ENCODE measurements at places on chromosomes 5 and 9.

DNA sequence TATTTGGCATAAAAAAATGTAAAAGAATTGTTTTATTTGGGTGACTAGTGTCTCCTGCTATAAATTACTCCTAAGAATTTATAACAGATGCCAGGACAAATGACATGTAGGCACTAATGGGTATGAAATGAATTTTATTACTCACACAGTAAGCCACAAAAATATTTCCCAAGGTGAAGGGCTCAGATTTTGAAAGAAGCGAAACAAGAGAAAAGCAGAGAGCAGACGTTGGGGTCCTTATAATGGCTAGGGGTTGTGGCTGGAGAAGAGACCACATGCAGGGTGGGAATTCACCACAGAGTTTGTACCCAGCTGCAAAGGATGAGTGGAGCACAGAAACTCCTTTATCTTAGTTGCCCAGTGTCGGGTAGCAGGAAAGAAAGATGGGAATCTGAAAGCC is 45.0 kb upstream of the PRR16 start:
- DNase-seq: no peak

GRCh38 chr5:14930486-14930885 is 58.9 kb upstream of the ANKH start:
- no peak for DNase-seq

DNA sequence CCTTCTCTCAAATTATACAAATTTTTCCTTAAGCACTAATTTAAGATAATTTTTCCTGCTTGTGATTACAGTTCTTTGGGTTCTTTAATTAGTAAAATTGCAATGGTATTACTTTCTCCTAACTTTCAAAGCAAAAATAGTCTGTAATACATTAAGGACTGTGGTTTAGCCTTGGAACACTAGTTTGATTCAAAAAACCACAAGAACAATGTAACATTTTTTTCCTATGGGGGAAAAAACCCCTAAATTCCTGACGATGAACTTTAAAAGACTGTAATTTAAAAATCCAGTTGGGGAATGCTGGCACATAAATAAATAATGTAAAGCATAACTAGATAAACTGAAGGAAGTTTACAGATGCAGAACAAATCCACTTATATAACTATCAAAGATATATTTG is 65.3 kb downstream of the CDC14B start:
- no peak for DNase-seq

GRCh38 chr9:78261403-78262001 is 25.6 kb downstream of the CEP78 start:
- DNase-seq: no peak

DNA sequence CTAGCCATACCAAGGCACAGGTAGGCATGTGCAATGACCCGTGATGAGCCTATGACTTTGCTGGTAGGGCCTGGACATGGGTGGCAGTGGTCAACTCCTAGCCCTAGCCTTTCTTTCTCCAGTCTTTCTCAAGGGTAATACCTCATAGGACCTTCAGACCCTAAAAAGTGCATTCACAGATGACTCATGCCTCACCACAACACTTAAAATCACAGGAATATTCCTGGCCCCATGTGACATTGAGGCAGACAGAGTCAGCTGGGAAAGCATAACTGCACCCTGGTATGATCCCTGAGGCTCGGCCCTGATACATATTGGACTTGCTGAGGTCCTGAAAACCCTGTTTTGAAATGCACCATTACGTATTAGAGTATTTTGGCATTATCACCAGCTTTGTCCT is 449.5 kb downstream of the HINT1 start:
- no peak for DNase-seq

GRCh38 chr5:45382583-45382982 is 313.6 kb downstream of the HCN1 start:
- no peak for DNase-seq

DNA sequence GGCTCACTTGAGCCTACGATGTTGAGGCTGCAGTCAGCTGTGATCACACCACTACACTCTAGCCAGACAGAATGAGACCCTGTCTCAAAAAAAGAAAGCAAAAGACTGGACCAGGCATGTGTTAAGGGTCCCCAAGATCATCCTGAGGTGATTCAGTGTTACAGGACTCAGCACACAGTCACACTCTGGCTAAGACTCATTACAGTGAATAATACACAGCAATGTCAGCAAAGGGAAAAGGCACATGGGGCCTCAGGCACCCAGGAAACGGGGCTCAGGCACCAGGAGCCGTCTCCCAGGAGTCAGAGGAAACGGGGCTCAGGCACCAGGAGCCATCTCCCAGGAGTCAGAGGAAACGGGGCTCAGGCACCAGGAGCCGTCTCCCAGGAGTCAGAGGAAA is 39.2 kb upstream of the NRARP start:
- no peak for DNase-seq

DNA sequence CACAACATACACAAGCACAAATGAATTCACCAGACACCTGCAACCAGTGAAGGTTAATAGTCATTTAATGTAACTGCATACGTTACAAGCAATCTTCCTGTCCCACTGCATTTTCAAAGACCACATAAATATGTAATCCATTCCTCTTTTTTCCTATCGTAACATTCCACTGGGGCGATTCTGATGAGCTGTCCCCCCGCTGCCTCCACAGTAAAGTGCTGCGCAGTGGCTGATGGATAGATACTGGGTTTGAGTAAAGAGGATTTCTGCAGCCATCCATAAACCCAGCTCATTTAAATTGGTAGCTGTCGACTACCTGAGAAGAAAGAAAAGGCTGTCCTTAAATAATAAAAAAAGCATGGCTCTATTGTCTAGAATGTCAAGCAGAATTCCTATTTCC is 181.1 kb downstream of the SPOCK1 start:
- DNase-seq: no peak

DNA sequence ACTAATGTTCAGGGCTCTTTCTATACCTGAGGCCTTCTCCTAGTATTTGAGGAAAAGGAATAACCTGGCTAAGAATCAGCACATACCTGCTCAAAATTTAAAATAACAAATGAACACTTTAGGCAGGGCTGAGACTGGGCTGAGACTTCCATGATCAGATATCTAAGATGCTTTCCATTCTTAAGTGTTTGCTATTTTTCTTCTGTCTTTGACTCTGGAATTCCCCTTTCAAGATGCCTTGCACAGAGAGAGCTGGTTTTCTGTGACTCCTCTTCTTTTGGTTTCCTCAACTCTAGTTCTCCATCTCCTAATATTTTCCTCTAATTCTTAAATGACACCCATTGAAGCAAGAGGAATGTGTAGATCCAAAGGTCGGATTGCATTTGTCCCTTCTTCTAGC is 61.1 kb downstream of the DPYSL3 start:
- DNase-seq: no peak

All from GM04504 (cell line).